ENCODE measurements at places on chromosomes 3 and 15. TPM values are rescaled to one million over a fixed set of nuclear protein-coding genes. Genes with fewer than 3 reads are reported as not detected.

HEG1 gene
- 3.4 TPM for polyA plus RNA-seq

NTRK3 gene
- polyA plus RNA-seq = not detected

RBP2 gene
- polyA plus RNA-seq = not detected

IL17RE gene
- polyA plus RNA-seq = 0.33 TPM

GCNT3 gene
- not detected for polyA plus RNA-seq

CD200 gene
- polyA plus RNA-seq = 1.9 TPM

SPATA12 gene
- polyA plus RNA-seq = not detected

COL7A1 gene
- not detected for polyA plus RNA-seq

HHATL gene
- polyA plus RNA-seq = not detected

NEK4 gene
- polyA plus RNA-seq = 6.6 TPM

RARRES1 gene
- not detected for polyA plus RNA-seq

ISG20 gene
- polyA plus RNA-seq = 832 TPM

RARB gene
- not detected for polyA plus RNA-seq

C3orf33 gene
- 5.0 TPM for polyA plus RNA-seq

TNFAIP8L3 gene
- polyA plus RNA-seq = not detected

LCMT2 gene
- polyA plus RNA-seq = 3.0 TPM

All from CD4-positive, CD25-positive, alpha-beta regulatory T cell (primary cell).